Activated T-helper 2 cell treated with anti-CD3 and anti-CD28 coated beads, Interferon-gamma antibody, Interleukin-2, Interleukin-4, amounts not matched to agents 10 μg/mL and 5 μg/mL and 100 μg/mL, durations not matched to agents 14 hours and 24 hours and 36 hours (primary cell): ENCODE measurements at places on chromosomes 7 and 10. TPM values are rescaled to one million over a fixed set of nuclear protein-coding genes. Genes with fewer than 3 reads are reported as not detected.

- no peak for DNase-seq
These were observed 5.0 kb downstream of the CXCL12 start for GRCh38 chr10:44379907-44380306.

AKR1C1 gene
- 0.97 and 1.3 TPM in 2 replicates for total RNA-seq

ABCB1 gene
- 1.9 and 2.0 TPM in 2 replicates for total RNA-seq

DNA sequence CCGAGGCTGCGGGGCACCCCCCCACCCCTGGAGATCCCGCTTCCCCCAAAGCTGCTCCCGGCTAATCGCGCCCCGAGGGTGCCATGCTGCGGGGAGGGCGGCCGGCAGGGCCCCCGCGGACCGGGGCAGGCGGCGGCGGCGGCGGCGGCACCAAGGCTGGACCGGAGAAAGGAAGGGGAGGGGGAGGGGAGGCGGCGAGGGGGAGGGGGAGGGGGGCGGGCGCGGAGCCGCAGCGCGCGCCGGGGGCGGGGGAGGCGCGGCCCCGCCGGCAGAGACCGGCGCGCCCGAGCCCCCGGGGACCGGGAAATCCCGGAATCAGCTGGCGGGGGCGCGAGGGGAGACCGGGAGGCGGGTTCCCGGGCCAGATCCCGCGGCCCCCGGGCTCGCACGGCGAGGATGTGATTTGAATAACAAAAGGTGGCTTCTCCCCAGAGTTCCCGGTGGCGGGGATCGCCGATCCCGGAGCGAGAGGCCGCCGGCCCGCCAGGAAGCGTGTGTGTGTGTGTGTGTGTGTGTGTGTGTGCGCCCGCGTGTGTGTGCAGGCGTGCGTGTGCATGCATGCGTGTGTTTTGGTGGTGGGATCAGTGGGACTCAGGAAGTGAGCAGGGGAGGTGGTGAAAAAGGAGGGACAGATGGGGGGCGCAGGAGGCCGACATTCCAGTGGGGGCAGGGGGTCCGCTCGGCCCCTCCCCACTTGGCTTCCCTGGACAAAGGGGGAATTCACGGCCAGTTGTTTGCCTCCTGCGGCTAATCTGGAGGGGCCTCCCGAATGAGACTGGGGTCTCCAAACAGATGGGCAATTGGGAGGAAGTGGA lies 99.5 kb downstream of the HIP1 start:
- DNase-seq = peak; percentile 27

DNA sequence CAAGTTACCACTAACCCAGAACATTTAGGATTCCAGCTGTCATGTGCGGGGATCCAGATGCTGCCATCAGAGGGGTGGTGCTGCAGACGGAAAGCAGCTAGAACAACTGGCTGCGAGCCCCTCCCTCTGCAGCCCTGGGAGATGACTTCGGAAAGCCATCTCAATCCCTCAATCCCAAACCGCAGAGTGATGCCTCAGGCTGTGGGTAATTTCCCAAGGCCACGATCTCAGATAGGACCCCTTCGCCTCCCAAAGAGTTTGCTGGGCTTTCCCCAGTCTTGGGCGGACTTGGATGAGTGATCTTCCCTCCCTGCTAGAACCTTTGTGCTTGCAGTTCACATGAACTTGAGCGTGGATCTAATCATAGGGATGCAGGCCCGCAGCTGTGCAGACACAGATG lies 71.3 kb upstream of the EN2 start:
- DNase-seq = no peak
